Mesothelial cell of epicardium (in vitro differentiated cells): ENCODE measurements at places on chromosomes 3 and 15. TPM values are rescaled to one million over a fixed set of nuclear protein-coding genes. Genes with fewer than 3 reads are reported as not detected.

The STRA6 gene
- total RNA-seq: 101 to 114 TPM (median 111 TPM) in 3 replicates

- no peaks in the 10 kb centered on the region for H3K27me3 ChIP-seq
- H3K36me3 ChIP-seq: no peaks in the 10 kb centered on the region
- H3K4me1 ChIP-seq: peaks cover 10% of the 10 kb centered on the region
- no peak overlapping the region for H3K4me3 ChIP-seq
- DNase-seq: no peak
These were observed 13.0 kb downstream of the TBC1D2B start for GRCh38 chr15:78064544-78064943.

The NEK10 gene
- total RNA-seq: 0.84 to 1.3 TPM (median 1.2 TPM) in 3 replicates

- H3K4me3 ChIP-seq: no peak overlapping the region
- H3K27me3 ChIP-seq: no peaks in the 10 kb centered on the region
These were observed 99.6 kb downstream of the FNDC3B start for GRCh38 chr3:172138792-172139507.

The TMEM108 gene
- 14.8 to 17.4 TPM (median 17.3 TPM) in 3 replicates for total RNA-seq

The MGLL gene
- total RNA-seq: 2.0 to 2.5 TPM (median 2.4 TPM) in 3 replicates

DNA sequence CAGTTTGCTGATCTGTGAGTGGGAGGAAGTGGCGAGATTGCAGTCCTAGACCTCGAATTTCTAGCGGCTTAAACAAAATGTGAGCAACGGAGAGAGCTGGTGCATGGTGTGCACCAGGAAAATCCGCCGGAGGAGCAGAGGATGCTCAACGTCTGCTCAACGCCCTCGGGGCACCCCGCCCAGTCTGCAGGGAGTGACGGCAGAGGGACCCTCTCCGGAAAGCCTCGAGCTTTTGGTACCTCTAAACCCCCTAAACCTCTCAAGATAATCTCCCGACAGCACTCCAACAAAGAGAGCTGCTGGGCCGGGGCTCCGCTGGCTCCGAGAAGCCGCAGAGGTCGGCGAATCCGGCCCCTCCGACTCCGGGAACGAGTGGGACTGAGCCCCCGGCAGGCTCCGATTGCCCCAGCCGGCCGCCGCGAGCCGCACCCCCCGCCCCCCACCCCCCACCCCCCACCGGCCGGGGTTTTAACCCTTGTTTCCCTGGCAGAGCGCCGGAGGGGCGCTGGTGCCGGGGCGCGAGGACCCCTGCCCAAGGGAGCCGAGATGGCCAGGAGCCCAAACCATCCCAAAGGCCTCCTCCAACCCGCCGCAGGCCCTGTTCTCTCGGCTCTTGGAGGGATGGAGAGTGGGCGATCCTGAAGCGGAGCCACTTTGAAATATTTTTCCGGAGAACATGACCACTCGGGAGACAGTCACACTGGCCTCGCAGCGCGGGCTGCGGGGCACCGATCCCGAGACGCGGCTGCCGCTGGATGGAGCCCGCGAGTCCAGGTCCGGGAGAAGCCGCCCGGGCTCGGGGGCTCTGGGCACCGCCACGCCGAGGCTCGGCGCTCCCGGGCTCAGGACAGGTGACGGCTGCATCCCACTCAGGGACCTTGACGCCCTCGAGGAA is 1.5 kb downstream of the MEGF11 start:
- peak overlapping the region; percentile 68 for H3K4me3 ChIP-seq
- DNase-seq: peak; percentile 52
- peaks cover 13% of the 10 kb centered on the region for H3K4me1 ChIP-seq
- no peak overlapping the region for H3K27ac ChIP-seq

The KNSTRN gene
- total RNA-seq: 29.9 to 34.6 TPM (median 31.1 TPM) in 3 replicates

GRCh38 chr3:64575211-64575844 is 112.5 kb downstream of the ADAMTS9 start:
- no peaks in the 10 kb centered on the region for H3K27me3 ChIP-seq
- DNase-seq: no peak
- H3K36me3 ChIP-seq: peaks cover 6% of the 10 kb centered on the region
- peaks cover 7% of the 10 kb centered on the region for H3K4me1 ChIP-seq
- no peak overlapping the region for H3K4me3 ChIP-seq
- no peak overlapping the region for H3K27ac ChIP-seq

GRCh38 chr15:60076582-60077276 is 72.6 kb downstream of the FOXB1 start:
- H3K27ac ChIP-seq: no peak overlapping the region
- H3K4me1 ChIP-seq: peaks cover 15% of the 10 kb centered on the region
- no peak overlapping the region for H3K4me3 ChIP-seq
- DNase-seq: no peak

The ARNT2 gene
- total RNA-seq: 20.2 to 21.4 TPM (median 20.2 TPM) in 3 replicates

DNA sequence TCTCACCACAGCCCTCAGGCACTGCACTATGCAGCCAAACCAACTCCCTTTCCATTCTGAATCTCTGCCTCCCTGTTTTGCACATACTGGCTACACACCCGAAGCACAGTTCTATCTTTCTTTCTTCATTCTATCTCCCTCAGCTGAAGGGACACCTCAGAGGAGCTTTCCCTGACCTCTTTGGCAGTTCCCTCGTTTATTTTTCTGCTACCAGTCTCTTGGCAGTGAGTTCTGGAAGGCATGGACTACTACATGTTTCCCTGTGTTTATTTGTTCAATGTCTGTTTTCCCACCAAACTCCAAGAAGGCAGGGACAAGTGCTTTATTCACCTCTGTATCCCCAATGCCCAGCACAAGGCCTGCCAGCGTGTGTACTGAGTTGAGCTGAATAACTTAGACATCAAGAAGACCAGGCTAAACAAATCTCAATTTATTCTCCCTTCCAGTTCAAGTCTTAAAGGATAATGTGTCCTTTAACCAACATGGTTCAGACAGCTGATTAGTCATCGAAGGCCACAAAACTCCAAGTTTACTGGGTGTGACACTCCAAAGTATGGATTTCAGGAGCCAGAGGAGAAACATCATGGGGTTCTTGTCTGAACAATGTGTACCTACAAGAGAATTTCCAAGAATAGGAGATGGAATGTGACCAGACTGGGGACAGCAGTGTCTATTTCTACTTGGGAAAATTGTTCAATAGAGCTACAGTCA is 260.1 kb upstream of the CTNNB1 start:
- no peaks in the 10 kb centered on the region for H3K36me3 ChIP-seq
- peaks cover 7% of the 10 kb centered on the region for H3K4me1 ChIP-seq
- H3K27ac ChIP-seq: no peak overlapping the region

DNA sequence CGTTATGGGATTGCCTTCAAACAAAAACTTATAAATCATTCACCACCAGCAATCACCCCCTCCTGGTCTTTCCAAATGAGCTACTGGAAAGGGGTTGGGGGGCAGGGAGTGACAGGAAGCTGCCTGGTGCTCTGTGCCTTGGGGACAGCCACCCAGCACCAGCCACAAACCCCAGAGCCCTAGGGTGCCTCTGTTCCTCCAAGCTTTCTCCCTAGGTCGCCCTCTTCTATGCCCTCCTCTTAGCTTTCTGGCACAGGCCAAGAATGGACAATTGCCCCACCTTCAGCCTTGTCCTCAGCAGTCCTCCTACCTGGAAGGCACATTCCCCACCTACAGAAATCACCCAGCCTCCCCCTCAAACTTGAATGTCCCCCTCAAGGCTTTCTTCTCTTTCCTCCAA is 3.3 kb downstream of the OXTR start:
- DNase-seq: no peak
- peaks cover 36% of the 10 kb centered on the region for H3K27me3 ChIP-seq
- H3K4me3 ChIP-seq: no peak overlapping the region
- peaks cover 15% of the 10 kb centered on the region for H3K4me1 ChIP-seq

GRCh38 chr15:41513506-41514227 is at the start of gene LTK:
TSS of gene LTK (minus strand) at chr15:41513827. CDS start at chr15:41513709, 118 bp downstream.
- peaks cover 50% of the 10 kb centered on the region for H3K27me3 ChIP-seq
- peaks cover 20% of the 10 kb centered on the region for H3K4me1 ChIP-seq
- H3K27ac ChIP-seq: no peak within 1 kb of the TSS

The CCR1 gene
- total RNA-seq: not detected in 3 replicates

DNA sequence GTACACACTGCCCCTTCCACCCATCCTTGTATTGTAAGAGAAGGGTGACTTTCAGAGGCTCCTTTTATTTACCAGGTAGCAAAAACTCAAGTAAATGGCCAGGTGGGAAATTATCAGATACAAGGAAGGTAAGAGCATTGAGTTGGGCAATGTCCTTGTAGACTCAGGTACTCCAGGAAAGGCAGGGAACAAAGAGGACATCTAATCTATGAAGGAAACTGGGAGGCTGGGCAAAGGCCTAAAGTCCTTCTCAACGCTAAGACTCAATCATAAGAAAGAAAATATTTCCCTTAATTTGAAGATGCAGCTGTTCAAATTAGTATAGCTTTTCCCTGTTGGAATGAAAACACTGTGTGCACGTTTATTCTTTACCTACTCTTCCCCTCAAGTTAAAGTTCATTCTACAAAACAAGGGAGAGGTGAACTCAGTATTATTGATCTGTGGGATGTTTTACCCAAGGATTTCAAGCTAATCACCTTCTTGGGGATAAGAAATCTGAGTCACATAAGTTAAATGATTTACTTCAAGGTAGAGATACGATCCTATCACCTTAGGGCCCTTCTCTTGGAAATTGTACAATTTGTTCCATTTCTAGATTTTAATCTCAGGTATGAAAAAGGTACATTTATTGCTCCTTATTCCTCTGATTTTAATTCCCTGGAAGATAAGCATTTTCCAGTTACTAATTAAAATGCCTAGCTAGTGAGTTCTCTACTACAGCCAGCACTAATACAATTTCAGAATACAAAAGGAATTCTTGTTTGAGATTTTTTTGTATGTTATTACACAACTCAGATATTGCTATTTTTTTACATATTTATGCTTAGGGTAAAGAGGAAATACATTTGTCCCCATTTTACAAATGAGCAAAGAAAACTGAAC is 80.6 kb downstream of the PLD1 start:
- H3K36me3 ChIP-seq: peaks cover 9% of the 10 kb centered on the region
- no peaks in the 10 kb centered on the region for H3K4me1 ChIP-seq

- H3K27ac ChIP-seq: no peak overlapping the region
- no peaks in the 10 kb centered on the region for H3K27me3 ChIP-seq
- DNase-seq: no peak
- H3K4me1 ChIP-seq: peaks cover 55% of the 10 kb centered on the region
These were observed 45.2 kb upstream of the HES1 start for GRCh38 chr3:194090716-194091115.

The AADAC gene
- total RNA-seq: not detected in 3 replicates

DNA sequence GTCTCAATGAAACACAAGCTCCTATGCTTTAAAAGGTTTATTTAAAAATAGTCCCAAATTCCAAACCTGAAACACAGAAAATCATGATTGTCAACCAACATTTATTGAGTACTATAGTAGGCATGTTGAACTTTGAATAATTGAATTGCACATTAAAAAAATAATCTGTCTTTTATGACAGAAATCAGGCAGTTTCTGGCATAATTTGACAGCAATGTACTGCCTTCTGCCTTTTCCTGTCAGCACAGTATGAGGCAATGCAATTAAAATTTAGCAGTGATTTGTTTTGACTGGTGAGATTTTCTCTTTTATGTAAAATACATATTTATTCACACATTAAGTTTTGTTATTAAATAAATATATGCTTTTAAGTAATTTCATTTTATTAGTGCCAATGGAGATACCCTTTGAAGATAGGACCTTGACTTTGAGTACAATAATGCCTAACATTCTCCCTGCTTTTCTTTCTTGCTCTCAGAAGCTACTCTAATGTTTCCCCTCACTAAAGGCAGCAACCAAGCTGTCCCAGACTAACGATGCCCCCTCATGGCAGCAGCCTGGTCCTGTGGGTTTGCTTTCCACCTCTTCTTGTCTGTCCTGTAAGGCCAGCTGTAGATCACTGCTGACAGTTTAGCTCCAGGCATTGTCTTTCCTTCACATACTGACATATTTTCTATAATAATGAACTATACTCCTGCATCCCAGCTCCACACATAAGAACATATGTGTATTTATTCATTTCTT is 346.7 kb downstream of the IL20RB start:
- DNase-seq: no peak
- no peak overlapping the region for H3K4me3 ChIP-seq
- H3K27me3 ChIP-seq: no peaks in the 10 kb centered on the region
- H3K27ac ChIP-seq: no peak overlapping the region
- no peaks in the 10 kb centered on the region for H3K36me3 ChIP-seq

DNA sequence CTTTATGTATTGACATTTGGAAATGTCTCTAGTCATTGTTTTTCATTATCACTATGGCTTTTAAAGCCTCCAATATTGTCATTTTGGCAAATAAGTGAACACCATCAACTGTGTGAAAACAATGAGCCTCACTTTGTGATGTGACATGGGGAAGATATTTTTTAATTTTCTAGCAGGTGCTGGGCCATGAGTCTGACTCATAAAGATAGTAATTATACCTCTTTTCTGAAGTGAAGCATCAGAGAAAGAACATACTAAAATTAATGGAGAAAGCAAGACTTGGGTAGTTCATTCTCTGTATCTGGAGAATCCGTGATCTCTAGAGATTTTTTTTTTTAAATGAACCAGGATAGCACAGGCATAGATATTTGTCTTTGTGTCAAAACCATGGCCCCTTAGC is 100.8 kb downstream of the CCNL1 start:
- no peaks in the 10 kb centered on the region for H3K36me3 ChIP-seq
- peaks cover 2% of the 10 kb centered on the region for H3K4me1 ChIP-seq

DNA sequence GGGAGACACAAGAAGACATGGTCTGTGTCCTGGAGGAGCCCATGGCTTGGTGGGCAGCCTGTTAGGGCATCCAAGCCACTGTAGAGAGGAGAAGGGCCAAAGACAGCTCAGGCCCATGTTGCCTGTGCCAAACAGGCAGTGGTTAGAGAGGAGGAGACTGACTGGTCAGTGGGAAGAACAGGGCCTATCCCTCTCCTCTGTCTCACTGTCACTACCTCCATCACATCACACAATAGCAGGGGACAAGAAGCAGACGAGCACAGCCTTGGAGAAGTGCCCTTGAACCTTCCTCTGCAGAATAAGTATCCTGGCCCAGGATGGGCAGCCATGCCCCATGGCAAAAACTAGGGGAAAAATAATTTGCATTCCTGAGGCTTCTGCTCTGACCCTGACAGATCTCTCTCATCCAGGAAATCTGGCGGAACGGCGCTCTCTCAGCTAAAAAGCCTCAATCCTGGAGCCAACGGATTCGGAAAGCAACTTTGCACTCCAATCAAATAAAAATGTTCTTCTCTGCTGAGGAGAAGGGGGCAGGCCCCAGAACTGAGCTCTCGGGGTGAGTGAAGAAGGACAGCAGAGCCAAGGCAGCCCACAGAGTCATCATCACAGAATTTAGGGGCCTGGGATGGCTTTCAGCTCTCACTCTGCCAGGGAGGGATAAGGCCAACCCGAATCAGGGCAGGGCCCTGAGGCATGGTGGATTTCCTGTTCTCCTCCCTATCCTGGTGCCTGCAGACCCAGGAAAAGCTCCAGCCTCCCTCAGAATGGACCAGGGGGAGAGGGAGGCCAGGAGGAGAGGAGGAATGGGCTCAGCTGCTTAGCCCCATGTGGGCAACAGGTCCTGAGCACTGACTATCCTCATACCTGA is 1.6 kb downstream of the SHF start:
- no peaks in the 10 kb centered on the region for H3K36me3 ChIP-seq
- peaks cover 7% of the 10 kb centered on the region for H3K27me3 ChIP-seq

- no peak for DNase-seq
- H3K36me3 ChIP-seq: peaks cover 28% of the 10 kb centered on the region
- no peak overlapping the region for H3K4me3 ChIP-seq
- peaks cover 21% of the 10 kb centered on the region for H3K4me1 ChIP-seq
These were observed 4.1 kb downstream of the RCN2 start for GRCh38 chr15:76935620-76936019.
